GM18507 (cell line): ENCODE measurements at places on chromosomes 3 and 15.

DNA sequence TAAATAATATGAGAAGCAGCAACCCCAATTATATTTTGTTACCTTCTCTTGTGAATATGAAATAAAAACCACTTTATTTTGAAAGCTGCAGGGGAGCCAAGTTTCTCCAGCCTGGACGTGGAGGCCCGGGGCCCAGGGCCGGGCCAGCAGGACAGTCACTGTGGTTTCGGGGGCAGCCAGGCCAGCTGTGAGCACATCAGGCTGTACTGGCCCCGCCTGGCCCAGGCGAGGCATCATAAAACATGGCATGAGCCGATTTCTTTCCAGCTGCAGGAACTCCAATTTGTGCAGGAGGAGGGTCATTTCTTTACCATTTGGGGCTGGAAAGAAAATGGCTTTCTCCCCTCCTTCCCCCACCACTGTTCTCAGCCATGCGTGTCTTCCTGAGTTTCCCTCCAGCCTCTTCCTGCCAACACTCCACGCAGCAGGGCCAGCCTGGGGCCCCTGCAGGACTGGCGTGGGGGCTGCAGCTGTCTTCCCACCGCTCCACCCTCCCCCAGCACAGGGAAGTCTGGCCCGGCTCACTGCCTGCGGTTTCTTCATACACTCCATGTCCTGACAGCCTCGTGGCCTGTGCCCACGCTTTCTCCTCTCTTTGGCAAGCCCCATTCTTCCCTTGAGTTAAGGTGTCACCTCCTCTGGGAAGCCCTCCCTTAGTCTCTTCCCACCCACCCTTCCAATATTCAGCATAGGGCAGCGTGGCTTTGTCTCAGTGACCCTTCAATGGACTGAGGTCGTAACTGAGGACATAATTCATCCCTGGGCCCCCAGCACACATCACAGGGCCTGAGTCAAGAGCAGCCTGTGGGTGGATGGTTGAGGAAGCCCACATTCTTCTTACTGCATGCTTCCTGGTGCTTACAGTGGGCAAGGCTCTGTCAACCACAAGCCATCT is 135.8 kb downstream of the CHSY1 start:
- DNase-seq: no peak

GRCh38 chr3:190279690-190280089 is 42.6 kb downstream of the CLDN1 start:
- DNase-seq: no peak

GRCh38 chr15:62164014-62164395 is 1.1 kb downstream of the C2CD4B start:
- DNase-seq: no peak

- DNase-seq: no peak
Observed at GRCh38 chr3:186151077-186151971, 42.4 kb upstream of the ETV5 start.

DNA sequence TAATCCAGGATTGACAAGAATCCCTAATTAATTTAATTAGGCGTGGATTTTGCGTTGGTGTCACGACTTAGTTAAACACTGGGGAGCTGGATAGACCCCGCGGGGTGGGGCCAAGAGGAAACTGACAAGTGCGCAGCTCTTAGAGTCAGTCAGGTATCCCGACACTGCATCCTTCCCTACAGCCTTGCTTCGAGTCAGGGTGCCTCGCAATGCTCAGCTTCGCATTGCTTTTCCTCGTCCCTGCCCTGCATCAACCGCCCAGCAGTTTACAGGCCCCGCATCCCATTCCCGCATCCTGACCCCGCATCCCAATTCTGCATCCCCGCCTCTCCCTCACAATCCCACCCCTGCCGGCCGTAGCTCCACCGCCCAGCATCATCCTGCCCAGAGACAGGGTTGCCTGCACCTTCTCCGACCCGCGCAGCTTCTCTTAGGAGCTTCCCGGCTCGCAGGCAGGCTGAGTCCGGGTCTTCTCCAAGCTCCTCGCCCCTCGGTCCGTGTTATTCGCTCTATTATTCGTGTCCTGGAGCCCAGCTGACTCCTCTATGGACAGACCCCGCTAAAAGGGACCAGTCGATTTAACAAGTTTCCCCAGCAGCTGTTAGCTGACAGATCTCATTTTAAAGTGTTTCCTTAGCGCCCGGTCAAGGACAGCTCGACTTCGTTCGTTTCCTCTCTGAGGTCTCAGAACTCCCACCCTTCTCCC is 699 bp upstream of the SHOX2 start:
- DNase-seq: no peak

DNA sequence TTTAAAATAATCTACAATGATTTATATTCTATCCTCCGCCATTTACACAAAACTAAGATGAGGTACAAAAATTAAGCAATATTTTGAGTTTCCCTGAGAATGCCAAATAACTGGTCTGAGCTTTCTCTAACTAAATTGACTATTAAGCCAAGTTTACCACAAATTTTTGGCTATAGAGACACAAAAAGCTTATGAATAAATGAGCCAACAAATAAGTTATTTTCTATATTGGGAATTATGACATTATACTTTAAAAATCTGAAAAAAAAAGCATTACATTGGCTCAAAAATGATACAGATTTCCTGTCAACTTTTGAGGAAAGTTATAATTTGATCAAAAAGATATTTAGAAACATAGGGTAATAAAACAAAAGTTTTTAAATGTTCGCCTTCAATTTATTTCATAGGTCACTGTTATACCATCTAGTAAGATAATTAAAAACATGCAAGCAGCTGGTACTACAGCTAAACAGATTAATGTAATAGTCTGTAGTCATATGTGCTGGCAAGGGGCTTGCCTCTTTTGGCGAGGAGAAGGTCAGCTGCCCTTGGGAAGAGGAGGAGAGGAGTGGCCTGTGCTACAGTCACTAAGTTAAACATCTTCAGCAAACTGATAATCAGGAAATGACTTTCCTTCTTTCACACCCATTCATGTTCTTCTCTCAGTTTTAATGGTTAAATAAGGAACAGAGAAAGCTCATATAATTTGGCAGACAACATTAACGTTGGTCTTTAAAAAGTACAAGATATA is 318.5 kb downstream of the TBC1D5 start:
- DNase-seq: no peak

DNA sequence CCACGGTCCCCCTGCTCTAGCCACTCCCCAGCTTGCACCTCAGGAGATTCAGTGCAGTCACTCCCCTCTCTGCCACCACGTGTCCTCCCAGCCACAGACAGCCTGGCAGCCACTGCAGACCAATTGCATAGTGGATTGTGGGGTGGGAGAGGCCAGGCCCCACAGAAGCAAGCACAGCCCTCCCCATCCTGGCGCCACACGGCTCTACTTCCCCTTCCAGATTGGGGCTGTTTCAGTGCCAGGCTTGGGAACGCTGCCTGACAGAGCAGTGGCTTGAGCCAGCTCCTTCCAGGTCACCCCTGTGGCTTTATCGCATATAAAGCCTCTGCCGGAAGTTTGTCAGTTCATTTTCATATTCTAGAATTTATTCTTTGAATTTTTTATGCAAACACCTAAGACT is 90.7 kb downstream of the TMEM266 start:
- DNase-seq: no peak

GRCh38 chr3:189914799-189915198 is 205.9 kb downstream of the P3H2 start:
- no peak for DNase-seq

DNA sequence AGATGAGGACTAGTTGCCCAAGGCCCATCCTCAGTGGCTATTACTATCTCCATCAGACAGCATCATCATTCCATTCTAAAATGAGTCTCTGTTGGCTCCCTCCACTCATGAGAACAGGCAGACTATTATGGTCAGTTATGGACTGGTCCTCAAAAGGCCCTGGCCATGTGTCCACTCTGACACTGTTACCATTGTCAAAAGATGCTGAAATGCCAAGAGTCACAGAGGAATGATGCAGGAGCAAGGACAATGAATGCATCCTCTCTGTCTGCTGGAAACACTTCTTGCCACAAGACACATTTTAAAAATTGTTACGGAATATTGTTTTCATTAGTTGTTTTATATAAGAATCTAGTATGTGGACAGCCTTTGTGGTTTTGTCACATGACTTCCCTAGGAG is 53.3 kb upstream of the STT3B start:
- DNase-seq: no peak

DNA sequence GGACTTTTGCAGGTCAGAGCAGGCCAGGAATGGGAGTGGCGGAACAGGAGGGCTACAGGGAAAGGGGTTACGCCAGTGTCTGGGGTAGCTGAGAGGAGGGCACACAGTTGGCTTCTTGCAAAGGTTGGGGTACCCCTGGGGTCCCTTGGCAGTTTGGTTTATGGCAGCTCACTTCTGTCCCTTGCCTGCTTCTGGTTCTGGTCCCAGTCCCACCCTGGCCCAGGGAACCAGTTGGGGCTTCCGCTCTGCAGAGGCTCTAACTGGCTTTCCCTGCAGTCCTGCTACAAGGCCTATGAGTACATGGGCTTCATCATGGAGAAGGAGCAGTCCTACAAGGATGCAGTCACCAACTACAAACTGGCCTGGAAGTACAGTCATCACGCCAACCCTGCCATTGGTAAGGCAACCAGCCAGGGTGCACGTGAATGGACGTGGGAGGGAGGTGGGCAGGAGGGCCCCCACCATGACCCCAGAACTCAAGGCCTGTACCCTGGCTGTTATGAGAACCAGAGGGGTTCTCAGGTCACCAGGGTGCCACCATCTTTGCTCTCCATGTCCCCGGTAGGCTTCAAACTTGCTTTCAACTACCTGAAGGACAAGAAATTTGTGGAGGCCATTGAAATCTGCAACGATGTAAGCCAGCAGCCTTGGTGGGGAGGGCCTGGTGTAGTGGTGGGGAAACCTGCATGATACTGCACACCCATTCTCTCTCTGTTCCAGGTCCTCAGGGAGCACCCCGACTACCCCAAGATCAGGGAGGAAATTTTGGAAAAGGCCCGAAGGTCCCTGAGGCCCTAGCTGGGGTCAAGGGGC is 15.2 kb downstream of the CSRNP1 start:
- no peak for DNase-seq

DNA sequence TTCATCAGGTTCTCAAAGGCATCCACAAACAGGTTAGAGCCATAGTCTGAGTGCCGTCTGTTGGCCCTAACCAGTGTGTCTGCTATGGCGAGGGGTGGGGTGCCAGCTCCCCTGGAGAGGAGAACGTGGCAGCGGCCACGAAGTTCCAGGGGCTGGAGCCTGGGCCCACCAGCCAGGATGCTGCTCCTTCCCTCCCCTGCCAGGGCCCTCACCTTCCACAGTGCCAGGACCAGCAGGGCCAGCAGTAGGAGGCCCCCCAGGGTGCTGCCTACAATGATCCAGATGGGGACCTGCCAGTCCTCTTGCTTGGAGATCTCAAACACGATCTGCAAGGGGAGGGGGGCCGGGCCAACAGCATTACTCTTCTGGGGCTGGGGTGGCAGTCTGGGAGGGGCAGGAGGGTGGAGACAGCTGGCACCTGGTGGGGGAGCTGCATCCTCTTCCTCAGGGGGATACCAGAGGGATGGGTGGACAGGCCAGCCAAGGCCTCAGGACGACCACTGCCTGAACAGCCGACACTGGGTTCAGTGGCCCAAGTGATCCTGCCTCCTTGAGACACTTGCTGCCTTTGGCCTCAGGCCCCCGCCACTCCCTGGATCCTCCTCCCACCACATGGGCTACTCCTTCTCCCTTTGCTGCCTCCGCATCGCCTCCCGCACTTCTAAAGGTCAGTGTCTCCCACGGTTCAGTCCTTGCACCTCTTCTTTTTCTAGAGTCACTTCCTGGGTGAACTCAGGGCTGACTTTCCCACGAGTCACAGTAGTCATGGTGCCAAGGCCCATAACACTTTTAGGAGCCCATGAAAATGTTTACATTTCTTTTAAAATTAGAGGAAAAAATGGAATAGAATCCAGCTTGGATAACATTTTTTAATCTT is 26.3 kb downstream of the FEM1B start:
- no peak for DNase-seq

- no peak for DNase-seq
Observed at GRCh38 chr3:119873646-119874045, 91.7 kb downstream of the NR1I2 start.

GRCh38 chr3:143267989-143268388 is 148.4 kb downstream of the CHST2 start:
- DNase-seq: no peak

DNA sequence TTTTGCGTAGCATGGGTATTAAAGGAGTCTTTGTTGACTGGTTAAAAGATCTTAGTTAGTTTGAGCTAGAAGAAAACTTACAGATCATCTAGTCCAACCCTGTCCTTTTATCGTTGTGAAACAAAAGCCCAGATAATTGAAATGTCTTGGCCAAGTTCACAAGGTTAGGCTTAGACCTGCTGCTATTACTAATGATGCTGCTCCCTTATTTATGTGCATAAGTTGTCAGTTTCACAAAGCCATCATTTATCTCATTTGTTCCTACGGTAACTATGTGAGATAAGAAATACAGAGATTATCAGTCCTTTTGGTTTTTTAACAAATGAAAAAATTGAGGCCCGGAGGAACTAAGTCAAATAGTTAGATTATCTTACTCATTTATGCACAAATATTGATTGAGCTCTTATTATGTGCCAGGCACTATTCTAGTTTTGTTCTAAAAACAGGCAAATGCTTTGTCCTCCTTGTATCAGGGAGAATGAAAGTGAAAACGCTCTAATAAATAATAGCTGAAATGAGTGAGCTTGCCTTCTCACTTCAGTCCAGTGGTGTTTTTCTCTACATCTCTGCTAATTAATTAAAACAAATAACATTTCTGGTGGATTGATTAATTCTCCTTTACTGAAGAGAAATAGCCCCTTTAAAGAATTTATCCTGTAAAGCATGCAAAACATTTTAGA is 49.1 kb upstream of the TPRG1 start:
- no peak for DNase-seq

- no peak for DNase-seq
Observed at GRCh38 chr3:172824229-172824628, 73.7 kb downstream of the ECT2 start.
